ENCODE measurements at places on chromosomes 1 and 21. TPM values are rescaled to one million over a fixed set of nuclear protein-coding genes. Genes with fewer than 3 reads are reported as not detected.

The GRIK3 gene
- total RNA-seq, result not detected

GRCh38 chr1:180837020-180837419, 75.7 kb upstream of the KIAA1614 start:
- DNase-seq, result no peak

DNA sequence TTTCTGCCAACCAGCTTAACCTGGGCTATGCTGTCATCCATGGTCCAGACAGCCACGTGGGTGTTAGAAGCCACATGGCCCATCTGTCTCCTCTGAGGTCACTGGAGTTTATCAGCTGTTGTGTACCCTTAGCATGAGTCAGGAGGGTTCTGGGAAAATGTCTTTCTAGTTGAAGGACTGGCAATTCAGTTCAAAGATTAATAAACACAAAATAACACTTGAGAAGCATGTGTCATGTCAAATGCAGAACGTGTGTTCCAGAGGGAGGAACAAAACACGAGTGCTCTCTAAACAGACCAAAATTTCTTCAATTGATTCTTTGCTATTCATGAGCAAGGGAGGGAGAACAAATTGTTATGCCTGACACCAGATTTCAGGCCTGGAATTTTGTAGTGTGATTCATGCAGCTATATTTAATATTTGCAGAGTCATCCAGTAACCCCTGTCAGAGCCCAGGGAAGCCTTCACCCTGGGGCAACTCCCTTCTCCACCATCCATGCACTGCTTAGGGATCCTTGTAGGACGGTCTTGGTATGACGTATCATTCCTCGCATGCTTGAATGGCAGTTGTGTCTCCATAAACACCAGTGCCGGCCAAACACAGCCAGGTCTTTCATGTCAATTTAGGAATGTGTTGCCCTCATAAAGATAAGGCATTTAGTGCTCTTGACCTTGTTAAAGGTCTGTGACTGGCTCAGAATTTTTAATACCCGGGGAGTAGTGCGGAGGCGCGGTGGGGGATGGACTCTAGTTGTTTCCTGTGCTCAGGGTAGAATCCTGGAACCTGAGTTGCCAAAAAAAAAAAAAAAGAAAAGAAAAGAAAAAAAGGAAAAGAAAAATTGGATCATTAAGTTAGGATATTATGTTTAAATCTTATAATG, 27.7 kb upstream of the DYRK1A start:
- no peak for DNase-seq

- DNase-seq, result no peak
Measured at GRCh38 chr1:189429610-189430009, 1048.1 kb downstream of the BRINP3 start.

The CELA2A gene
- not detected for total RNA-seq

DNA sequence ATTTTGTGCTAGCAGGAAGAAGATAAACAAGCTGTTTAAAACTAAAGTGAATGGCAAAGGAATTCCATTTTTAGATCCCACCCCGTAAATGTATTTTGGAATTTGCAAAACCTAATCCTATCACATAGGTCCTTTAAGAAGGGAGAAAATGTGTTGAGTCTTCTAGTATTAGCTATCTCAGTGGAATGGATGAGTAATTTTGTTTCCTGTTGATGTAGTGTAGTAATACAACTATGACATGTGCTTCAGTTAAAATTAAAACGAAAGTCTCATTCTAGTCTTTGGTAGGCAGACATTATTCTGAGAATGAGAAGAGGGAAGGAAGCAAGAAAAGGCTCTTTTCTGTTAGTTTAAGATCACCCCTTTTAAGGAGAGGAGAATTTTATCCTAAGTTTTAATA, 265.9 kb upstream of the C1orf105 start:
- DNase-seq, result no peak

DNA sequence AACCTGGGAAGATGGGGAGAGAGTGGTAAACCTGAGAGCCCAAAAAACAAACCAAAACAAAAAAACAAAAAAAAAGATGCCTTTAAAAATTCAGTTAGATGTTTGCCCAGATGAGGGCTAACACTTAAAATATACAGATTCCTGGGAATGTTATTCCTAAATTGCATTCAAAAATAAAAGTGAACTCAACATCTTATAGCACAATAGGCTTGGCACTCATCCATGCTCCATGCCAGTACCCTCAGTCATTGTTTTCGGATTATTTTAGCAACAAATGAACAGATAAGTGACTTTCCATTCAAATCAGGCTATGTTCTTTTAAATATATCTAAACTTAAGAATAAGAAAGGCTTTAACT, 3.7 kb downstream of the ATP1A1 start:
- no peak for DNase-seq

GRCh38 chr1:41242342-41243078, 404 bp upstream of the SCMH1 start:
- DNase-seq, result peak; percentile 10

GRCh38 chr1:175933801-175934200, 190.4 kb upstream of the TNR start:
- DNase-seq, result no peak

The SMCP gene
- total RNA-seq, result not detected

The GPR89A gene
- 32.8 TPM for total RNA-seq

DNA sequence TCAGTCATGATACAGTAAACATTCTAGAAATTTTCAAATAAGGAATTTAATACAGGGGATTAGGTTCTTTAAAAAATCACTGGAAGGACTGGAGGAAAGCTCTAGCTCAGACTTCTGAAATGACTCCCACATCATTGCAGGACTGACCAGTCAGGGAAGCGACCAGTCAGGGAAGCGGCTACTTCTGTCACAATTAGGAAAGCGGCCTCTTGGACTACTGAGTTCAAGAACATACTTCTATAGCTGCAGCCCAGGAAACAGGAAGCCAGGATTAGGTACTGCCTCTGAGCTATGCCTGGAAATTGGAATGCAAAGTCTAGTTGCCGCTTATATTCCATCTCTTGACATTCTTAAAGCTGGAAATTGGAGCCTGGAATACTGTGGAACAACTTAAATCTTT, 45.5 kb downstream of the USP25 start:
- DNase-seq, result no peak

DNA sequence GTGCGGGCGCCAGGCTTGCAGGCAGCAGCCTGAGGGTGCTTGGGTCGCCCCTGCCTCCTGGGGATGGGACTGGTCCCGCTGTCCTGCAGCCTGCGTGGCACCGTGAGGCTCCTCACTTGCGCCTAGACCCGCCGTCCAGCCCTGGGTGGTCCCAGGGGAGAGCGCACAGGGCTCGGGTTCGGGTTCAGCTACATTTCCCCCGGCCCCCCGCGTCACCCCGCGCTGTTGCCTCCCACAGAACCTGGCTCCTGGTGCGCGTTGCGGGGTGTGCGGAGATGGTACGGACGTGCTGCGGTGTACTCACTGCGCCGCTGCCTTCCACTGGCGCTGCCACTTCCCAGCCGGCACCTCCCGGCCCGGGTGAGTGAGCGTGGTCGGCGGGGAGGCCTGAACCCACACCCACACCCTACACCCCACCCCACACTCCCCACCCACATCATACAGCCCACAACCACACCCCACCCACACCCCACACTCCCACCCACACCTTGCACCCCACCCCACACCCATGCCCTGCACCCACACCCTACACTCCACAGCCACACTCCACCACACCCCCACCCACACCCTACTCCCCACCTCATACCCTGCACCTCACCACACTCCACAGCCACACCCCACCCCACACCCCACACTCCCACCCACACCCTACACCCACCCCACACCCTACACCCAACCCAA, 6.2 kb upstream of the PFKL start:
- peak; percentile 41 for DNase-seq

The KRTAP7-1 gene
- total RNA-seq, result not detected

- no peak for DNase-seq
Measured at GRCh38 chr21:33495743-33496142, 4.2 kb upstream of the DNAJC28 start.

DNA sequence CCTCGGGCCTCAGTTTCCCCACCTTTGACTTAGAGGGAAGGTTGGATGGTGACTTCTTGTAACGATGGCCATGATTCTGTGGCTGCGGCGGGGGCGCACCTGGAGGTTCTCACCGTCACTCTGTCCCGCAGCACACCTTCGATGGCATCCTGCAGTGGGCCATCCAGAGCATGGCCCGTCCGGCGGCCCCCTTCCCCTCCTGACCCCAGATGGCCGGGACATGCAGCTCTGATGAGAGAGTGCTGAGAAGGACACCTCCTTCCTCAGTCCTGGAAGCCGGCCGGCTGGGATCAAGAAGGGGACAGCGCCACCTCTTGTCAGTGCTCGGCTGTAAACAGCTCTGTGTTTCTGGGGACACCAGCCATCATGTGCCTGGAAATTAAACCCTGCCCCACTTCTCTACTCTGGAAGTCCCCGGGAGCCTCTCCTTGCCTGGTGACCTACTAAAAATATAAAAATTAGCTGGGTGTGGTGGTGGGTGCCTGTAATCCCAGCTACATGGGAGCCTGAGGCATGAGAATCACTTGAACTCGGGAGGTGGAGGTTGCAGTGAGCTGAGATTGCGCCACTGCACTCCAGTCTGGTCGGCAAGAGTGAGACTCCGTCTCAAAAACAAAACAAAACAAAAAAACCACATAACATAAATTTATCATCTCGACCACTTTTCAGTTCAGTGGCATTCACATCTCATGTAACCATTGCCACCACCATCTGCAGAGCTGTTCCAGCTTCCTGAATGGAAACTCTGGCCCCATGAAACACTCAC, 2.1 kb upstream of the PFKL start:
- DNase-seq, result peak; percentile 75

DNA sequence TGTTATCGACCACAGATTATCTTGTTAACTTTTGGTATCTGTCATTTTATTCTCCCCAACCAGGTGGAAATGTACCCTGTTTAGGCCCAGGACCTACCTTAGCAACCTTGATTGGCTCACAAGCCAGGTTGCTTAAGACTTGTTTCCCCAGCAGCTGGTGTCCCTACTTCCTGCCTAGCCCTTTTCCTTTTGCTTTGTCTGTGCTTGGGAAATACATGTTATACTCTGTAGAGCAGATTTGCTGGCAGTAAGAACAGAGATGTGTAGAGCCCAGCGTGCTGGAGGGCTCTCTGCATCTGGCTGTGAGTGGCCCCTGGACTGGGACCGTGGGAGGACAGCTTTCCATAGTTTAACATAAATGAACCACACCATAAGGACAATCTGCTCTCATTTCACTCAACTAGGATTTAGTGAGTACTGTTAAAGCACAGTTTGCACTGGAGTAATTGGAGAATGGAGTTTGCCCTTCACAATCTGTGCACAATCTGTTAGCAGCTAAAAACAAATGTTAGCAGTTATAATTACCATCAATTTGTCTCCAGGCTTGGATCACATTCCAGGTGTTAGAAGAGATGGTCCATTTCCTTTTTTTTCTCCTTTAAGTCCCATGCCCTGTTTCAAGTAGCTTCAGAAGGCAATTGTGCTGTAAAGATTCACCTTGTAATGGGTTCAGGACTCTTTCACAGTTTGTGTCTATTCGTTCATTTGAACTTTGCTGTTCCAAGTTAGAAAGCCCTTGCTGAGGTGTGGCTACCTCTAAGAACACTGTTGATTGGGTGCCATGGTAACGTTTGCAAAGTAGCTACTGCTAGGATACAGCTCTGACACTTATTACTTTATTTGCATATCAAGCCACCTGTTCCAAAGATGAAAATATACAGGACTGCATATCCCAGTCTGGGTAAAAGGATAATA, at the start of gene APOBEC4:
APOBEC4 (minus strand) TSS at position 770 of the 915 bp plus-strand sequence. CDS start 4,535 bp downstream, outside the sequence.
- DNase-seq, result no peak

GRCh38 chr1:89040315-89040626, 17.6 kb upstream of the GBP3 start:
- DNase-seq, result no peak

The SH2D2A gene
- 56.3 TPM for total RNA-seq

DNA sequence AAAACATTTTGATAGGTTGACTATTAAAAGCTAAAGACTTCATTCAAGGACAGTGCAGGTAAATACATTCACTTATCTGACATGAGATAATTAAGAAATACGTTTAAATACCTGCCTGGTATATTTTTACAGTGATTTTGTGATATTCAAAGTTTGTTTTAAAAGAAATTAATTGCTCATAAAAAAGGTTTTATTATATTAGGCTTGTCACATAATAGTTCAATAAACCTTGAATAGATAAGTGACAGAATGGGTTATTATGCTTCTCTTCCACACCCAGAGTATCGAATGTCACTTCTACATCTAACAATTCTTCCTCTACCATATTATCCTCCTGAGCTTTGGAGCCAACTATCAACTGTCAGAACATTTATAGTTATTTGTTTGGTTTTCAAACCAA, 60.0 kb downstream of the LTN1 start:
- no peak for DNase-seq

DNA sequence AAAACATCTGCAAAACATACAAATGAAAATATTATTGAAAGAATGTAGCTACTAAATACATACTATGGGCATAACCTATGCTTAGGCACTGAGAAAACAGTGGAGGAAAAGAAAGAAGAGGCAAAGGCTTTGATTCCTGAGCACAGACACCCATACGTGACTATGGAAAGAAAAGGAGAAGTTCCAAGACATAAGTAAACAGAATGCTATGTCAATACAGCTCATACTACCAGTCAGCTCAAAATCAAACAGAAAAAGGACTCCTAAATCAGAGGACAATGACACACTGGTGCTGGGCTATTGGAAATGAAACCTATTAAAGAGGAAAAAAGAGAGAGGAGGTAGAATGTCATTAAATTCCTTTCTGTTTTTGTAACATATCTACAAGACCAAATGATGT, 225.4 kb downstream of the SMYD3 start:
- no peak for DNase-seq

The GSTM5 gene
- total RNA-seq, result 0.17 TPM

DNA sequence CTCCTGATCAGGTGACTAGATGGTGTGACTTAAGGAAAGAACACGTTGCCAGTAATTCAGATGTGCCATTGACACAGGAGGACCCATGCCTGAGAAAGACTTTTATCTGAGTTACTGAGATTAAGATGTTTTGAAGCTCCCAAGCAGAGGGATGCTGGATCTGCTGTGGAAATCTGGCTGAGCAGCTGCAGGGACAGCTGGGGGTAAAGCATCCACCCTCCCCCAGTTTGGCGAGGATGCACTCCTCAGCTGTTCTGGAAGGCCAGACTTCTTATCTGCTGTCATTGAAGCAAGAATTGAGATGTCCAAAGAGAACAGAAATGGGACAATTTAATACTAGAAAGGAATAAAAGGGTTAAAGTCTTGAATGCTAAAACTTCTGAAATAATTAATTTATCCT, 25.7 kb downstream of the TTC3 start:
- DNase-seq, result no peak

The LCE3E gene
- not detected for total RNA-seq

The ACTA1 gene
- not detected for total RNA-seq

DNA sequence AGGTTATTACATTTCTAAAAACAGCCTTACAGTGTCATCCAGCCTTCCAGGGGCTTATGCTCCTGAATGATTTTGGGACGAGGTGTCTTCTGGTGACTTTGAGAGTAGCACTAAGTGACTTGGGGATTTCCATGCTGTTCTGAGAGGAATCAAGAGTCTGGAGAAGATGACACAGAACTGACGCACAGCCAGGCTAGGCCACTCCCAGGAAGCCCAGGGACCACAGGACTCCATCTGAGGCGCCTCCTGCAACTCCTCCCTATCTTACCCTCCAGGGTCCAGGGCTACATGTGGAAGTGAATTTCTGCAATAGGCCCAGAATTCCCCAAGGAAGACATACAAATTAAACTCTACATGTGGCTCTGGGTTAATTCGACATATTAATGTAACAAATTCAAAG, 92.5 kb downstream of the SLC25A24 start:
- peak; percentile 11 for DNase-seq

GRCh38 chr1:210246447-210246846, 13.9 kb downstream of the SERTAD4 start:
- no peak for DNase-seq

GRCh38 chr21:27244776-27245175, 277.9 kb upstream of the ADAMTS5 start:
- no peak for DNase-seq

- no peak for DNase-seq
Measured at GRCh38 chr1:227899141-227899819, 48.5 kb downstream of the WNT9A start.

GRCh38 chr1:110606657-110607535, 738 bp upstream of the KCNA2 start:
- peak; percentile 22 for DNase-seq
